ENCODE measurements at places on chromosomes 5 and 9.

DNA sequence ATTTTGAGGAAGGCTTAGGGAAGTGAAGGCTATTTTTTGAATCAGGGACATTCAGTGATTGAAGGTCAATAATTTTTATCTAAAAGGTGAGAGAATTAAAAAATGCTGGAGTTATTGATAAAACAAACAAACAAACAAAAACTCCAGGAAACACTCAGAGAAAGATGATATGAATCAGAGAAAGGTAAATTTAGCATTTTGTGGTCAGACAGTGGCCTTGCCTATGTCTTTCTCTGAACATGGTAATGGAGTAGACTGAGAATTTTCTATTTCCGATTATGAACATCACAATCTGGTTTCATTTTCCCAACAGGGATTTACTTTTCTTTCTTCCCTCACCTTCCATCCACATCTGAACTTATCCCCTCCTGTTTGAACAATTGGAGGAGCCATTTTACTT lies 353.6 kb upstream of the RIOK2 start:
- DNase-seq, result no peak

GRCh38 chr5:41841325-41841724 lies 28.9 kb downstream of the OXCT1 start:
- DNase-seq, result no peak

- DNase-seq, result peak; percentile 44
Observed at GRCh38 chr5:36875051-36875789, 1.3 kb upstream of the NIPBL start.

- DNase-seq, result no peak
Observed at GRCh38 chr9:121609822-121610637, 41.4 kb upstream of the DAB2IP start.

GRCh38 chr5:138850865-138851435 lies 24.2 kb downstream of the LRRTM2 start:
- DNase-seq, result peak; percentile 35

- DNase-seq, result no peak
Observed at GRCh38 chr9:26612211-26612610, 280.4 kb downstream of the CAAP1 start.

GRCh38 chr5:34914671-34915138 lies 599 bp downstream of the RAD1 start:
- DNase-seq, result peak; percentile 25

- peak; percentile 87 for DNase-seq
Observed at GRCh38 chr5:142674531-142675469, 11.1 kb downstream of the FGF1 start.

DNA sequence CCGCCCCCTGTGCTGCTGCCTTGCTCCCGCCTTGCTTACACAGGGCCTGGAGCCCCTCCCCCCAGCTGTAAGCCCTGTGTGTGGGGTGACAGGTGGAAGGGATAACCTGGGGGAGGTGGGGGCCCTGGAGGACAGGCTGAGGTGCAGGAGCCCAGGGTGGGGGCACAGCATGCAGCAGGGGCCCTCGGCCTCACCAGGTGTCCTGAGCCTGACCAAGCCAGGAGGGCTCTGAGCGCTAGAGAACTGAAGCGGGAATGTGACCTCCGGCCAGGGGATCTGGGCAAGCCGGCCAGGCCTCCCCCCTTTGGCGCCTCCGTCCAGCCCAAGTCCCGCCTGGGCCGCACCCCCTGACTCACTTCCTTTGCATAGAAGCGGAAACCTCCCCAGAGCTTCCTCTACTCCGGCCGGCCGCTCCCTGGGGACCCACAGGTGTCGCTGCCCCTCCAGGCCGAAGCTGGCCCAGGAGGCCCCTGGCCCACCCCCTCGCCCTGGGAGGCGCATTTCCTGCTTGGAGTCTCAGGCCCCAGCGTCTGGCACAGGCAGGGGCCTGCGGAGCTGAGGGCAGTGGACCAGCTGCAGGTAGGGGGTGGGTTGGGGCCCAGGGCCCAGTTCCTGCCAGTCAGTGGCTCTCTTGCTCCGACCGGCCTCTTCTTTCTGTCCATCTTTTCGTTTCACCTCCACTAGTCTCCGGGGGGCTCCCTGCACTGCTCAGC lies at the start of gene TOR4A:
TOR4A (plus strand) TSS at position 398 of the 713 bp plus-strand sequence. CDS start 964 bp downstream, outside the sequence.
- DNase-seq, result peak; percentile 80

DNA sequence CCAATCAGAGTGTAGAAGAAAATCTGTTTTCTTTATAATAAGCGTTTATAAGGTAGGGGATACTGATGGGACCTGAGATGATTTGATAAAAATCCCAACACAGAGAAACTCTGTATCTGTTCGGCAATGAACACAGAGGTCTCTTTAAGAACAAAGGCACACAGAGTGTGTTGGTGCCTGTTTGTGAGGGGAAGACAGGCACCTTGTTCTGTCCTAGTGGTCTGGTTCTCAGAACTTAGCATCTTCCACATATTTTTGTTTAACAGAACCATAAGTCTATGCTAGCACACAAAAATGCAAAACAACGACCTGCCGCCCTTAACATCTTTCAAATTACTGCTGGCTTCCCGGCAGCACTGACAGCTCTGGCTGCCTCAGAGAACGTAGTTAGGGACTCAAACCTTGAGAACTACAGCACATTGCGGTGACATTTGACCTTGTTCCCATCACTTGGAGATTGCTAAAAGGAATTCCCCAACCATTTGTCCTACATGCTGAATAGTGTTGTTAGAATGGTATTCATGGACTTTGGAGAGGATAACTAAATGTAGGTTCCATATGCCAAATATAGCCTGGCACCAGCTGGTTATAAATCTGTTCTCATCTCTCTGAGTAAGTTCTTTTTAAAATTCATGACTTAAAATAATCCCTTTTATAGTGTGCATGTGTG lies 871.7 kb upstream of the TYRP1 start:
- DNase-seq, result no peak

GRCh38 chr9:117325110-117325731 lies 89.6 kb downstream of the ASTN2 start:
- DNase-seq, result no peak

- no peak for DNase-seq
Observed at GRCh38 chr9:83271665-83272071, 208.7 kb upstream of the RASEF start.

DNA sequence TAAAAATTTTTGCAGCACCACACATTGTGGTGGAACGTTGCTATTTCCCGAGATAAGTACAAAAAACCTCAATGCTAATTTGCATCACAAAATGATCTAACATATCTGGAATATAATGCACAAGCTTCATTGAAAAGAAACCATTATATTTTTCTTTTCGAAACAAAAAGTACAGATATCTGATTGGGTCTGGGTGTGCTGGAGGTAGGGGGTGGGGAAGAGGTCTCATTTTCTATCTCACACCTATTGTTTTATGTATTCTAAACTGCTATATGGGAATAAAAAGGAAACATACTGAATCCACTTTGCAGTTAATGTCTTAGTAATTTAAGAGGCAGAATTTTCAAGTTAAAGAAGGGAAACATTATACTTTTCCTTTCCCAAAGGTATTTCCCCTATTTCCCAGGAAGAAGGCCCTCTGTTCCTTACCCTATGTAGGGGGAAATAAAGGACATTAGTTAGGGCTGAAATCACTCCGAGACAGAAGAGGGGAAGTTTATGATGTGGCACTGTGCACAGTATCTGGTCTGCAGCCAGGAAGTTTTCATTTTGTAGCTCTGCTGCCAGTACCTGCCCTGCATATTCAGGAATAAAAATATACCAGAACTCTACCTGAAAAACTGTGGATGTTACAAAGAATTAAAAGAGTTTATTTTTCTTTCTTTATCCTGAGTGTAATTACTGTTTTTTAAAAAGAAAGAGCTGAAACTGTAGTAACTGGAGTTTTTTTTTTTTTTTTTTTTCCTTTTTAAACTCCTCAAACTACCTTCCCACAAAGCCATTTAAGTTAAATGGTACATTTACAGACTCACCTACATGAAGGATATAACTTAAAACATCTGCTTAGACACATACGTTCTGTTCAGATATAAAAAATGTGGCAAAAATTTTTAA lies 7.4 kb downstream of the MEF2C start:
- DNase-seq, result no peak

DNA sequence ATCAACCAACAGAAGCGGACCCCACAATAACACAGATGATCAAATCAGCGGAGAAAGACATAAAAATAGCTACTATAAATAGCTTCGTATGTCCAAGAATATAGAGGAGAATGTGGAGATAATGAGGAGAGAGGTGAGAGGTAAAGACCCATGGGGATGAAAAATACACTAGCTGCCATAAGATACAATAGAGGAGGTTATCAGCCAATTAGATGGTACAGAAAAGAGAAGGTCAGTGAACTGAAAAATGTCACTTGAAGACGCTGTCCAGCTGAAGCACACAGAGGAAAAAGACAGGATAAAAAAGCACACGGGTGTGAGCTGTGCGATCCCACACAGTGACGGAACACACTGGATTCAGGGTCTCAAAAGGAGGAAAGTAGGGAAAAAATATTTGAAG lies 73.4 kb downstream of the OLFM1 start:
- no peak for DNase-seq

DNA sequence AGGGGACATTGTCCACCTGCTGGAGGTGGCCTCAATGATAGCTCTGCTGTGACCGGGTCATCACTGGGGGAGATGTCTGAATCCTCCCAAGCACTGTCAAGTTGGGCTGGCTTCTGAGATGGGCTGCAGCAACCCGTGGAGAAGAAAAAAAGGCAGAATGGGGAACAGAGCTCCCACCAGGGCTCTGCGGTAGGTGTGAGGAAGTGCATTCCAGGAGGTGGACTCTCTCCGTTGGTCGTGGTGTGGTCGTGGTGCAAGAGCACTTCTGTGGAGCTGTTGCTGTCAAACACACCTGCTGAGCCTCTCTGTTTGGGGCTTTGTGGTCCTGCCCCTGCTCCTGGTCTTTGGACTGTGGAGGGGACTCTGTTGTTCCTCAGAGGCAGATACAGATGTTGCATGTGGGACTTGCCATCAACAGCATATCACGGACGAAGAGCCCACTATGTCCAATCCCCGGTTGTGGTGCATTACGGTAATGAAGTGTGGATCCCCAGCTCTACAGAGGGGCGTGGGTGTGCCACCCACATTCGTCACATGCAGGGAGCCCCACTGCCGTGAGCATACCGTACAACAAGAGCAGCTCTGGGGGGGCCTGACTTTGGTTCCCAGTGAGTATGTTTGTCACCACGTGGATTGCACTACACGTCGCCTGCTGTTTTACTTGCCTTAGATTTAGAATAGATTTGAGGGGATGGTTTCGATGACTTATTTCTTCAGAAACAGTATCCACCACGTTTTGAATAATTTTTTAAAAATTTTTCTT lies 36.0 kb upstream of the PITX1 start:
- no peak for DNase-seq

DNA sequence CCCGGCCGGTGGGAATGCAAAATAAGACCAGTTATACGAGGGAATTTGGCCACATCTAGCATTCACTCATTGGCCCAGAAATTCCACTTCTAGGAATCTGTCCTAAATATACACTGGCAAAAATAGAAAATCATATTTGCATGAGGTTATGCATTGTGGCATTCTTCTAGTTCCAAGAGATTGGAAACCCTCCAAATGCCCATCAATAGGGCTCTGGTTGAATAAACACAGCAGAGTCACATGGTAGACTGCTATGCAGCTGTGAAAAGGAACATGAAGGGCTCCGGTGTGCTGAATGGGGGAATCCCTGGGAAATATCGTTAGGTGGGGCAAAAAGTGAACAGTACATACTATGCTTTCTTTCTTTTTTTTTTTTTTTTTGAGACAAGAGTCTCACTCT lies 36.8 kb downstream of the PTGES start:
- no peak for DNase-seq

- no peak for DNase-seq
Observed at GRCh38 chr9:91033270-91033669, 231.7 kb downstream of the SYK start.

DNA sequence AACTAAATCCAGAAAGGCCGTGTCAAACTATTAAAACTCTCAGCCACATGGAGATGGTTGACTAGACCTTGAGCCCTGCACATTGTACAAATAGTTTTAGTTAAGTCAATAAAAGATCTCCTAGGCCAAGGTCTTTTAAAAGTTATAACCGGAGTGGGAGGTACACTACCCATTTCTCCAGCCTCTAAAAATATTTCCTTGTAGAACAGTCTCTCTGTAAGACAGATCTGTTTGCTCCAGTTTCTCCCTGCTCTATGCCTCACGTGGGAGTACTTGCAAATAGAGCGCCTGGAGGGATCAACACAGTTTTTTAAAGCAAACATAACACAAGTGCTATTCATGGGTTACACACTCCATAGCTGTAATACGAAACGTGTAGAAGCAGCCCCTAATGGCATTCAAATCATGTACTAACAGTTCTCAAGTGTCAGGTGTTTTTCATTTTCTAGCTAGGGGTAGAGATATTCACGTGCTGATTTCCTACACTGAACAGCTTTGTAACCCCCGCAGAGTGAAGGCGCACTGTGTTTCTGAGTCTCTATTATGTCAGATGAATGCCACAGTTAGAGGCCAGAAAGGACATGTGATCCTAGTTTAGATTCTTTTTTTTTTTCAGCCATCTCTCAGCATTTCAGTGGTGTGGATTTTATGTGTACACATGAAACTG lies 703.4 kb upstream of the GRAMD2B start:
- no peak for DNase-seq

DNA sequence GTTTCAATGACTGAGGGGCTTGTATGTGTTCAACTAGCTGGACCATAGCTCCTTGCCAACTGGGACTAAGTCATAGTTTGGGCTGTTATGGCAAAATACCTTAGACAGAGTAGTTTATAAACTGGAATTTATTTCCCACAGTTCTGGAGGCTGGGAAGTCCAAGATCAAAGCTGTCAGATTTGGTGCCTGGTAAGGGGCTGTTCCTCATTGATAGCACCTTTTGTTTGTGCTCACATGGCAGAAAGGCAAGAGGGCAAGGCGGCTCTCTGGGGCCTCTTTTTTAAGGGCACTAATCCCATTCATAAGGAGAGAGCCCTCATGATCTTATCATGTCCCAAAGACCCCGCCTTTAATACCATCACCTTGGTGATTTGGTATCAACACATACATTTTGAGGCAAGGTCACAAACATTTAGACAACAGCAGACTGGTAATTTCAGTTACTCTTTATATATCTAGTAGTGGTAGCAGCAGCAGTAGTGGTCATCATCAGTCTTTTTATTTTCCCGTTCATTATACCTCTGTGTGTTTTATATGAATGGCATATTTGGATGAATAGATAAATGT lies 477.0 kb downstream of the CCDC171 start:
- DNase-seq, result peak; percentile 56

GRCh38 chr9:15578714-15579113 lies 25.9 kb downstream of the CCDC171 start:
- no peak for DNase-seq

- DNase-seq, result no peak
Observed at GRCh38 chr9:71303351-71303750, 181.9 kb upstream of the TRPM3 start.

DNA sequence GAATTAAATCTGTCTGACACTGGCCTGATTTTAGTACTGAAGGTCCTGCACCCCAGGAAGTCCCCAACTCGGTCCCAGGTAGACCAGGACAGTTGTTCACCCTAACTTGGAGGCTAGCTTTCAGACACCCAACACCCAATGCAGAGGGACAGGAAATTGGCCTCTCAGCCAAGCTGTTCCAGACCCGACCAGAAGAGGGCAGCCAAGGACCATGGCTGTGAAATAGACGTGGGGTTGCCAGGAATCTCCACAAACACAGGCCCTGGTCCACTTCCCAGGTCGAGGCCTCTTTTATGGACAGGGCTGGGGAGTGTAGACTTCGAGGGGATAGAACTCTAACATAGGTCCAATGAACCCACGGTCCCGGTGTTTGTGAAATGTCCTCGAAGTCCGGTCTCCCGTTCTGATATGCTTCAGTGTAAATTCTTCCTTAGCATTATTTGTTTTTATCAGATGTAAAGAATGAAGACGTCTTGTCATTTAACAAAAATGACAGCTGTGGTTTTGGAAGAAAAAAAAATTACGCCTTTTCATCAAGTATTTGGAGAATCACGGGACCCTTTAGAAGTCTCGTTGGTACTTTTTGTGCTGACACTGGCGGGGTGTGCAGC lies 260.3 kb upstream of the ADAMTS16 start:
- peak; percentile 39 for DNase-seq
